ENCODE measurements at places on chromosomes 5 and 9. TPM values are rescaled to one million over a fixed set of nuclear protein-coding genes. Genes with fewer than 3 reads are reported as not detected.
A peak's percentile ranks its signal among the peaks of the same experiment; 100 is the strongest.

SEMA6A gene
- 0.92 TPM for total RNA-seq

BASP1 gene
- 4.7 TPM for total RNA-seq

WDR38 gene
- total RNA-seq: not detected

DNA sequence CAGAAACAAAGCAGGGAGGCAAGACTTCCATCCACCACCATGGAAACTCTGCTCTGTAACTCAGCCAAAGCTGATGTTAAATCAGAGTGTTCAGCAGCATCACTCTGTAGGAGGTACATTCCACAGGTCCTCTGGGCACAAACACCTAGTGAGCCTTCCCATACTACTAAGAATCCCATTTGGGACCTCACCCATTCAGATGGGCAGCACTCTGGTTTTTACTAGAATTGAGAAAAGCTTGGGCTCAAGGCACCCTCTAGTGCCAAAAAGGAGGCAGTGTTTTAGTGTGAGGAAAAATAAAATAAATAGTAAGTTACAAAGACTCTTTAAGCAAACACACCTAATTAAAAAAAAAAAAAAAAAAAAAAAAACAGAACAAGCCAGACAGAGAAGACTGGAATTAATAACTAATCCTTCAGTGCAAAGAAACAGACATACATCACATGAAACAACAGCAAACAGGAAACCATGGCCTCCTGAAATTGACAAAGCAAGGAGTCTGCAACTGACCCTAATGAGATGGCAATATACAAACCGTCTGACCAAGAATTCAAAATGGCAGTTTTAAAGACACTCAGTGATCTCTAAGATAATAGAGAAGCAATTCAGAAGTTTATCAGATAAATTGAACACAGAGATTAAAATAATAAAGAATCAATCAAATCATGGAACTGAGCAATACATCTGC, 159.5 kb downstream of the GNA14 start:
- DNase-seq: no peak

GRCh38 chr5:129541051-129541450, 81.0 kb downstream of the ADAMTS19 start:
- DNase-seq: no peak

DNA sequence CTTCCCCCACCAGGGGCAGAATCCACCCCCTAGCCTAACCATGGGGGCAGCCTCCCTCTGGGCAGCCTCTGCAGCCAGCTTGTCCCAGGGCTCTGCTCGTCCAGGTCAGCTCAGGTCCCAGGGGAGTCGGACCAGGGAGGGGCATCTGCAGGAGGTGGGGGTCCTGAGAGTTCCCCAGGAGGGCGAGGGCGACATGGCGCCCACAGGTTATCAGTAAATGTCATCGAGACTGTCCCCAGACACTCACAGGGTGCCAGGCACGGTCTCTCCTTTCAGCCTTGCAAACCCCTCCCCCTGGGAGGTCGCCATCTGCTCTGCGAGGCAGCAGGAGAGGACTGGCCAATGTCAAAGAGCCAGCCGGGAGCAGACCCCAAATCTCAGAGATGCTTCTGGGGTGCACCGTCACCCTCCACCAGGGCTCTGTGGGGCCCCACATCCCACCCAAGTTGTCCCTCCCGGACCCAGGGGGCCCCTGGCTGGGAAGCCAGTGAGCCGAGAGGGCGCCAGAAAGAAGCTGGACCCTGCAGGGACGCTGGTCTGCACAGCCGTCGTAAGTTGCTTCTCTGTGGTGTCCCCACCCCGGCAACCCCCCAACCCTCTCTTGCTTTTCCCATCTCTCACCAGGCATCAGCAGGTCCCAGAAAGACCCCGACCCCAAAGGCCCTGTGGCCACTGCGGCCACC, 69.3 kb downstream of the NTNG2 start:
- DNase-seq: no peak

DNA sequence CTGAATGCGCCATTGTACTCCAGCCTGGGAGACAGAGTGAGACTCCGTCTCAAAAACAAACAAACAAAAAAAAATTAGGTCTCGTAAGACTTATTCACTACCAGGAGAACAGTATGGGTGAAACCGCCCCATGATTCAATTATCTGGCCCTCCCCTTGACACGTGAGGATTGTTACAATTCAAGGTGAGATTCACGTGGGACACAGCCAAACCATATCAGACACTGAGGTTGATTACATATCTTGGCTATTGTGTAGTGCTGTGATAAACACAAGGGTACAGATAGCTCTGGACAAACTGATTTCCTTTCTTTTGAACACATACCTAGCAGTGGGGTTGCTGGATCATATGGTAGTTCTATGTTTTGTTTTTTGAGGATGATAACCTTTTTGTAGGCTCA, 42.4 kb upstream of the PWWP2A start:
- no peak for DNase-seq

GRCh38 chr5:131649161-131649560, 14.1 kb upstream of the RAPGEF6 start:
- no peak for DNase-seq

DNA sequence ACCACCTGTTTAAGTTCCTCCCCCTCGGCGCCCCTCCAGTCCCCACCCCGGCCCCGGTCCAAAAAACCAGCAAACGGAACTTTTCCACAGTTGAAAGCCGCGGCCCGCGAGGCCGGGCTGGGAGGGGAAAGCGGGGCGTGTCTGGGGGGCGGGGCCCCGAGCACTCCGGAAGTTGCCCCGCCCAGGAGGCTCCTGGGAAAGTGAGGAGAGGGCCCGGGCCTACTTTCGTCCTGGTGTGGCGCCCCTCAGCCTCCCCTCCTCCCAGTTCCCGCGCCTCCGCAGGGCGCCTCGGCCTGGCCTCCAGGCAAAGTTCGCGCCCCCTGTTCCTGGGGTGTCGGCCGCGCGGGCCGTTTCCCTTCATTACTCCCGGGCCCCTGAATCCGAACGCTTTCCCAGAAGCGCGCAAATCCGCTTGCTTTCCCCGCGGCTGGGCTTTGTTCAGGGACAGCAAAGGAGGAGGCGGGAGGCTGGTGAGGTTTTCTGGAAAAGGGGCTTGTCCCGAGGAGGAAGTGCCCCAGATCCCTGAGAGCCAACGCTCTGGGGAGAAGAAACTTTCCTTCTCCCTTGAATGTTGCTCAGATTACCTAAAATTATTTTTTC, 4.5 kb upstream of the DMRT3 start:
- DNase-seq: no peak

DNA sequence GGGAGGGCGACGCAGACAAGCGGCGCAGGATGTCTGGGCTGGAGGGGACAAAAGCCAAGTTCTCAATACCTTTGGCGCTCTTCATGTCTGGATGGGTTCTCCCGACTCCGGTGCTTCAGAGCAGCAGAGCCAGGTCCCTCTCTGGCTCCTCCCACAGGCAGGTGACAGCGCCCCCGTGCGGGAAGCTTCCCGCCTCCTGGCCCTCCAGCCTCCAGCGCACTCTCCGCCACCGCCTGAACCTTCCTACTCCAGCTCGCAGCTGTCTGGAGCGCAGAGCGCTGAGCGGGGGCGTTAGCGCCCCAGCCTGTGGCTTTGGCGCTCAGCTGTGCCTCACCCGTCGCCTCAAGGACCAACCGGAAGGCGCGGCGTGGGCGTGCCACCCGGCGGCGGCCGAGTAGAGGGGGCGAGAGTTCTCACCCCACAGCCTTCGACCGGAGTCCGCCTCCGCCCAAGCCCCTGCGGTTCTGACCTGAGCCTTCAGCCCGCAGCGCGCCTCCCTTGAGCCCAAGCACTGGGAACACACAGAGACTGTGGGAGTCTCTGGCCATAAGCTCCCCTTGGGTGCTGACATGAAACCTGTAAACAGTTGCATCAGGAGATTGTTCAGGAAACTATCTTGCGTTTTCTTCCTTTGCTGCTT, at the start of gene SLCO4C1:
Gene SLCO4C1, minus strand, starts transcription at position 107 of the 640 bp plus-strand sequence. Its CDS starts 22 bp downstream, at position 85.
- peak; percentile 71 for DNase-seq

- DNase-seq: no peak
These were observed 429.3 kb downstream of the TMEM232 start for GRCh38 chr5:110297152-110297670.

DNA sequence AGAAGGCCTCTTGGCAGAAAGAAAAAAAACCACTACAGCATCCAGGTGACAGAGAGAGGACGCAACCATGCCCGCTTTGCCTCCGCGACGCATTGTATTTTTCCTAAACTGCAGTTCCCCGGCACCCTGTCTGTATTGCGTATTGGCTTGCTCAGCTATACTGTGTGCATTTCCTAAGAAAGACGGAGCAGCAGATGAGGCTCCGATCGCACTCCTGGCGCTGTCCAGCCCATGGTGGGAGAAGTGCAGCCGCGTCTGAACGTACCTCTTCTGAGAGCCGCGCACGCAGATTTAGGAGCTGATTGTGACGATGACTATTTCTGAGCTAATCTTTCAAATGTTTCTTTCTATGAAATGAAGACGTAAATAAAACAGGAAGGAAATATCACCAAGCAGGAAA, 366.5 kb downstream of the IRX1 start:
- DNase-seq: no peak

GRCh38 chr5:145941096-145941447, 4.7 kb downstream of the SH3RF2 start:
- DNase-seq: no peak

DNA sequence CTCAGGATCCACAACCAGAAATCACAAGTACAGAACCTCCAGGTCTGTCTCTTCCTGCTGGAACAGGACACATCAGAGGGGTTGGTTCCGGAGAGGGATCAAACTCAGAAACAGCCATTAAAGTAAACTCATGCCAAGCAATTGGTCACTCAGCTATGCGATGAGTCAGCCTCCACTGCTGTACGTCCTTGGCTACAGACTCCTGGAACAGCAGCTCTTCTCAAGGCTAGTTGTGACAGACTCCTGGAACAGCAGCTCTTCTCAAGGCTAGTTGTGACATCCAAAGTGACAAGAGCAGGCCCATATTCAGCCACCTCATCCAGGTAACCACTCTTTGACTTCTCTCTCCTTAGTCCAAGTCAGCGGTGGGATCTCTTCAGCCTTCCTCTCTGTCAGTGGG, at the start of gene SPINK13:
Gene SPINK13, plus strand, starts transcription at position 229 of the 400 bp plus-strand sequence. CDS start 1,279 bp downstream, outside the sequence.
- no peak for DNase-seq

GRCh38 chr5:53879708-53880323, 319.4 kb downstream of the NDUFS4 start:
- no peak for DNase-seq

DNA sequence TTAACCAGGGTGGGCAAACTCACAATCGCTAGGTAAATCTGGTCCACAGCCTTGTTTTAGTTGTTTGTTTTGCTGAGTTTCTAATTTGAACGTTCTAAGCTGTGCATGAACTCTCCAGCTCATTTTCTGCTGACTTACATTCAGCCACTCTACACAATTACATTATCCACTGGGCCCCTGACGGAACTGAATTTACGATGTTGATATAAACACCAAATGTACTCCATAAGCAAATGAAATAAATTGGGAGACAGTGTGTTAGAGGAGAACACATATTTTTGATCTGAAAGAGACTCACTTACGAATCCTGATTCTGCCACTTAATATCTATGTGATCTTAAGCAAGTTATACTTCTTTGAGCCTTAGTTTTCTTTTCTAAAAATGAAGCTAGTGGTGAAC, 393.4 kb downstream of the ZNF608 start:
- no peak for DNase-seq

- DNase-seq: no peak
These were observed 192.3 kb downstream of the PALM2AKAP2 start for GRCh38 chr9:109972026-109972882.

All from activated T-cell treated with anti-CD3 and anti-CD28 coated beads, Interleukin-2, amount 50 U/mL, for 4 hours (primary cell).